ENCODE measurements at places on chromosomes 2 and 18.

GRCh38 chr2:105388971-105389381 is 9.9 kb downstream of the FHL2 start:
- no peak for DNase-seq

DNA sequence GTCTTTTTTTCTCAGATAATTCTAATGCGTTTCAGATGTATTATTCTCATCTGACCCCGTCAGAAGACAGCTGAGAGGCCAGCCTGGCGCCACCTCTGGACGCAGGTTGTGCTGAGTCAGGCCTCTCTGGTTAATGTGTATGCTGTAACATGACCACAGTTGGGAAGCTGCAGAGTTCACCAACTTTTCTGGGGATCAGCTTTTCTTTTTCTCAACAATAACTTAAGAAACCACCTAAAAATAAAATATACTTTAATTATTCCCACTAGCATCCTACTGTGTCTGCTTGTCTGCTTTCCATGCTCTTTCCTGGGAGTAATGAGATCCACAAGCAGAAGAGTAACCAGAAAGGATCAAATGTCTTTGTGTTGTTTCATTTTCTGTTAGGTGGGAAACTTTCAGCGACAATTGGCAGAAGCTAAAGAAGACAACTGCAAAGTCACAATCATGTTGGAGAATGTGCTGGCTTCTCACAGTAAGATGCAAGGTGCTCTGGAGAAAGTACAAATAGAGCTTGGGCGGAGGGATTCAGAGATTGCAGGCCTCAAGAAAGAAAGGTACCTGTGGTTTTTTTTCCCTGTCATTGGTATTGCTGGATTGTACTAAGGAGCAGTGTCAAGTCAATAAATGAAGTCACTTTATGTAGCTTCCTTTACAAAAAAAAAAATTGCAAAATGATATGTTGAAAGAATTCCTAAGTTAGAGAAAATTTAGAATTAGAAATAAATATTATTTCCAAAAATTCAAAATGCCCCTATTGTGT is 79.8 kb downstream of the CCDC150 start:
- no peak for DNase-seq

DNA sequence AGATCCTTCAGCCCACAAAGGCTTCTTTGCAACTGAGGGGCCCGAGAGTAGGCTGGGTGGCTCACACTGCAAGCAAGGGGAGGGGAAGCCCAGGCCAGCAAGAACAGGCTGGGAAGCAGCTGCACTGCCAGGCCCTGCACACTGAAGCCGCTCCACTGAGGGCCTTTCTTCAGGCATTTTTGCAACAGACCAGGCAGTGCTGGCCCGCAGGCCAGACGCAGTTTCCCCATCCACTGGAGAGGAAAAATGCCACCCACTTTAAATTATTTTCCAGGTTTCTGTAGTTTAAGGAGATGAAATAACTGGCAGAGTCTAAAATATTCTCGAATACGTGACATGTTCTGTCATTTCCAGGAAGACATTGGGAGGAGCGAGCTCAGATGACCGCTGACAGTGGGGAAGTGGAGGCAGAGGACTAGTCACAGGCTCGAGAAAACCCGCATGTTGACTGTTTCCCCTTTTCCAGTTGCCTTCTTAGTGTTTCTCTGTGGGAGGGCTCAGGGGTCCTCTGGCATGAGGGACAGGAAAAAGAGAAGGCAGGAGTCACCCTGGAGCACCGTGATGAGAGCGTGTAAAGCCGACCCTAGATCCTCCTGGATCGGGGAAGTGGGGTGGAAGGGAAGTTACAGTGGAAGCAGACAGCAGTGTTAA is 53.3 kb upstream of the B3GNT7 start:
- DNase-seq: no peak

GRCh38 chr2:57218206-57218605 is 828.4 kb upstream of the VRK2 start:
- no peak for DNase-seq

DNA sequence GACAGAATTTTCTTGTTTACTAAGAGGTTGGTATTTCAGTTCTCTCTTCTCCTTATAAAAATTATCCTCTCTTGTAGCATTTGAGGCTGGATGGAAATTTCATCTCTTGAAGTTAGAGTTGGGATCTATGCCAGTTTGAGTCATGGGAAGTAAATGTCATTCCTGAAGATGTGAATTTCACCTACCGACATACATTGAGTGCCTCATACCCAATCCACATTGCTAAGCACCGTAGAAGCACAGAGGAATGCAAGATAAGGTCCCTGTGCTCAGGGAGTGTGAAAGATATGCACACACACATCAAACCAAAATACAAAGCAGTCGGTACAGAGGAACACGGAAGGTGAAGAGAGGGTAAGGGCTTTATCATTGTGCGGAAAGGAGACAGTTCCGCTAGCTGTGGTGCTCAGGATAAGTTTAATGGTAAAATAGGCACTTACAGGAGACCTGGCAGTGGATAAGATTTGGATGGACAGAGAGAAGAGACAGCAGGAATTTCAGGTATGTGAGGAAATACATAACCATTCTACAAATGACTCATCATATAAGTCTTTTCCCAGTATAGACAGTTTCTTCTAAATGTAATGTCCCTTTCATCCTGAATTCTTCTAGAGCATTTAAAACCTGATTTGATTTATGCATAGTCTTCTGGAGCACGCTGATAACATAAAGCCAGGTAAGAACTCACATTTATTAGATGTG is 205.3 kb upstream of the ST6GAL2 start:
- no peak for DNase-seq

DNA sequence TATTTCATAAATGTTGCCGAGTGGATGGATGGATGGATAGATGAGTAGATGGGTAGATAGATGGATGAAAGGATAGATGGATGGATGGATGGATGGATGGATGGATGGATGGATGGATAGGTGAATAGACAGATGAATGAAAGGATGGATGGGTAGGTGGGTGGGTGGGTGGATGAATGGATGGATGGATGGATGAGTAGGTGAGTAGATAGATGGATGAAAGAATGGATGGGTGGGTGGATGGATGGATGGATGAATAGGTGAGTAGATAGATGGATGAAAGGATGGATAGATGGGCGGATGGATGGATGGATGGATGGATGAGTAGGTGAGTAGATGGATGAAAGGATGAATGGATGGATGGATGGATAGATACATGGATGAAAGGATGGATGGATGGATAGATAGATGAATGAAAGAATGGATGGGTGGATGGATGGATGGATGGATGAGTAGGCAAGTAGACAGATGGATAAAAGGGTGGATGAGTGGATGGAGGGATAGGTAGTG is 104.3 kb downstream of the SMAD7 start:
- no peak for DNase-seq

- DNase-seq: no peak
These were observed 99.8 kb downstream of the METTL4 start for GRCh38 chr18:2471523-2471922.

DNA sequence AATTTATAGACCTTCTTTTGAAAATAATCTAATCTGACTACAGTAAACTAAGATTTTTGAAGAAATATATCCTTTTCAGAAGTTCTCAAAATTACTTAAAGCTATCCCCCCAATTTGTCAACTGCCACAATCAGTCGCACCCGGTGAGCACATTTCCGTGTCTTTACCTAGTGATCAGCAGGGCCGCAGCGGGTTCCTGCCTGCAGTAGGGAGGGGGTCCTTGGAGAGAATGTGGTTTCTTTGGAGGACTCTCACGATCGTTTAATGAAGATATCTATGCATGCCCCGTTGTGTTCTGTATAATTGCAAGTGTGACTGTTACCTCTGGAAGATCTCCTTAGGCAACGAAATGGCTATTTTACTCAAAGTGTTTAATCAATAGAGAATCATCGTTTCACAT is 251.9 kb upstream of the RAB12 start:
- no peak for DNase-seq

GRCh38 chr2:236762628-236763027 is 193.0 kb downstream of the ACKR3 start:
- no peak for DNase-seq

- no peak for DNase-seq
These were observed 601.2 kb upstream of the ZNF804A start for GRCh38 chr2:183996825-183997793.

DNA sequence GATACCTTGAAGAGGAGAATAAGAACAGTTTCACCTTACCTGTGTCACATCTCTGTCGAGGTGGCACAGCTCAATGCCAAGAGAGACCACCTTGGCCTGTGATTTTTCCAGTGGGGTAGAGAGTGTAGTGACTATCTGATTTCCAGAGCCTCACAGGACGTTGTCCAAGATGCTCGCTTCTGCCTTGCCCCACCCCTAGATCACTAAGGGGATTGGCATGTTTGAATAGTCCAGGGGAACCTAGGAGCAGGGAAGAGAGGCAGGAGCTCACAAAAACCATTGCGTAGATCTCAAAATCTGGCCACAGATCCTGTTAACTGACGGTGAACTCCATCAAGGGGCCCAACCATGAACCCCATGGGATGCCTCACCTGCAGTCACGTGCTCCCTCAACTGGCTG is 24.2 kb downstream of the TMEM178A start:
- DNase-seq: no peak

DNA sequence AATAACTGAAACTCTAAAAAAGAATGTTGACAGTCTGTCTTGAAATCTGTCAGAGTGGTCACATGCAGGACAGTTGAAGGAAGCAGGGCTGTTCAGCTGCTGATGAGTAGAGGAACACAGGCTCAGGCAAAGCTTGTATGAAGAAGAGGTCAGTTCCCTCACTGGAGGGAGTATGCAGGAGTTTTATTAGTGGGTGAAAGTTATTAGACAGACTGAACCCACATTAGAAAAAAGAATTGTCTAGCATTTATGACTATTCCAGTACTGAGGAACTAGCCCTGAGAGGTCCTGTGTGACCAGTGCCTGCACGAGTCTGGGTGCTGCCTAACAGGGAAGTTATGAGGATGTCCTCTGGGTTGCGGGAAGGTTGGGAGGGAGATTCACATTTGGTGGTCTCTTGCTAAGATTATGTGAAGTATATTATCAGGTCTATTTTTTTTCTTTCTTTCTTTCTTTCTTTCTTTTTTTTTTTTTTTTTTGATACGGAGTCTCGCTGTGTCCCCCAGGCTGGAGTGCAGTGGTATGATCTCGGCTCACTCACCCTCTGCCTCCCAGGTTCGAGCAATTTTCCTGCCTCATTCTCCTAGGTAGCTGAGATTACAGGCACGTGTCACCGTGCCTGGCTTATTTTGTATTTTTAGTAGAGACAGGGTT is 9.6 kb downstream of the TET3 start:
- DNase-seq: no peak

DNA sequence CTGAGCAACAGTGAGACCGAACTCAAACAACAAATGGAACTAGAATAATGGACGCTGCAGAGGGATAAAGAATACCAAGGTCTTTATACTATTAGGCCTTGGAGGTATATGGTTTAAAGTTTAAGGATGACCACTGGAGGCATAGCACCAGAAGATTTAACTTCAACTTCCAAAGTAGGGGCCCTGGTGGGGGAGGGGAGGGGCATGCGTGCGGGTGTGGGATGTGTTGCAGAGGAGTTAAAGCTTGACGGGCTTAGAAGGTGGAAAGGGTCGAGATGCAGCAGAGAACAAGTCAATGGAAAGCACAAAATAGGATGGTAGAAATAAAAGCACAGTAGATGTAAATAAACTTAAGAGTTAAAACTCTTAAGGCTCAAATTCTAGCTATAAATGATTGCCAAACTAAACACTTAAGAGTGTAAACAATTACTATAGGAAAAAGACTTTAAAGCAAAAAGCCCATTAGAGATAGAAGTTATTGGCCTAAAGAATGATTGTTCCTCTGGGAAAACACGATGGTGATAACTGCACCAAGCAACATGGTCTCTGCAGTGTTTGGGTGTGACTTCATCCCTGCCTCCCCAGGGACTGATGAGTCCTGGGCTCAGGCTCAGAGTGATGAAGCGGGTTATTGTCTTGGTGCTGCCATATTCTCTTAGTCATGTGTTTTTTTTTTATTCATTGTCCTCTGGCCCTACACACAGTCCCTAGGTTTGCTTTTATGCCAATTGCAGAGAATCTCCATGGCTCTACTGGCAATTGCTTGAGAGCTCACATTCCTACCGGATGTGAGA is 13.0 kb downstream of the RRM2 start:
- no peak for DNase-seq

GRCh38 chr18:61998957-61999356 is 106.2 kb upstream of the RNF152 start:
- DNase-seq: no peak

DNA sequence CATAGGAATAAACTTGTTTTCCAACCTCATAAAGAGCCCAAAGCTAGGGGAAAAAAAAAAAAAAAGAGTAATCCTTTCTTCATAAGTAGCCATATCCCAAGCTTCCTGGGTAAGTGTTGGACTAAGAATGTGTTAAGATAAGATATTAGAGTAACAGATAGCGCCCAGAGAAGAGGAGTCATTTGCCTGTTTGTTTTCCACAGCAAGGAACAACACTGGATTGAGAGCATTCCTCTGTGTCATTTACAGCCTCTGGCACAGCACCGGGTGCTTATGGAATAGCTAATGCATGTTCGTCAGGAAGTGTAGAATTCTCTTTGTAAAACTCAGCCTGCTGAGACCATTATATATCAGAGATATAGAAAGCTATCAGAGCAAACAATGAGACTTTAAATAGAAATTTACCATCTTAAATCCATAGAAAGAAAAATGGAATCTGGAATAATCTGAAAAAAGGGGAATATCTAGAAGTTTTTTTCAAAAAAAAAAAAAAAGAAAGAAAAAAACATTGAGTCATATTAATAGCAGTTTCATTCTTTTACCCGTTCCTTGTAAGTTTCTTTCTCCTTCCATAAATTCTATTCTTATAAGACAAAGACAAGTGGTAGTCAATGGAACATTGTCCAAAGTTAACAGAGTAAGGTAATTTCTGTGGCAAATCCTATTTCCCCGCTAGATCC is 37.6 kb downstream of the LRP2 start:
- DNase-seq: no peak

DNA sequence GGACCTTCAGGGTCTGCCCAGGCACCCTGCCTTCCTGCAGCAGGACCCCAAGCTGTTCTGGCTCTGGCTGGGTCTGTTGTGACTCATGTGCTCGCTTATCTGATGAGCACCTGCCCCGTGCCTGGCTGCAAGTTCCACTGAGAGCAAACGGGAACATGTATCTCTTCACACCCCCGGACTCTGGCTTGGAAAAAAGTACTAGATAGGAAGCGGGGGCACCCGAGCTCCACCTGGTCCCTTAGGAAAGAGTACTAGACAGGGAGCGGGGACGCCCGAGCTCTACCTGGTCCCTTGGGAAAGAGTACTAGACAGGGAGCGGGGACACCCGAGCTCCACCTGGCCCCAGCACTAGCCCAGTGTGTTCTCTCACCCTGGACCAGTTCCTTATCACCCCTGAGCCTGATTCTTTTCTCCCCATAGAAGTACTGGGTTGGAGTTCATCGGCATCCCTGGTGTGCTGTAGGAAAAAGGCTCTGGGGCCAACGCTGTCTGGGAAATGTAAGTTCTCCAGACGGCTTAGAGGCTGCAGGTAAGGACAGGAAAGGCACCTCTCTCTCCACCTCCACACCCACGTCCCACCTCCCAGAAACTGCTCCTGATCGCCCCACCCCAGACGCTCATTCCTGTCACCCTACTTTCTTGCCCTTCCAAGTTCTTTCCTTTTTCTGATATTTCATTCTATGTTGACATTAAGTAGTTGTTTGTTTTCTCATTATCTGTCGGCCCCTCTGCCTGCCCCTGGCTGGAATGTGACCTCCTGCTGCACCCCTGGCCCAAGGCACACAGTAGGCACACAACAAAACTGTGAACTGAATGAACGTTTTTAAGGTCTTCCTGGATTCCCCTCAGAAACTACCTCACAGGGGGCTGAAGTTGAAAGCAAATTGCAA is 40.2 kb downstream of the HDAC4 start:
- no peak for DNase-seq
